ENCODE measurements at places on chromosomes 4 and X. TPM values are rescaled to one million over a fixed set of nuclear protein-coding genes. Genes with fewer than 3 reads are reported as not detected.

FAAH2 gene
- total RNA-seq = 1.3 TPM

STPG2 gene
- 0.71 TPM for total RNA-seq

FHIP1A gene
- 2.0 TPM for total RNA-seq

PIM2 gene
- total RNA-seq = 5.3 TPM

TMPRSS11A gene
- not detected for total RNA-seq

SSX1 gene
- not detected for total RNA-seq

DMRTC1 gene
- not detected for total RNA-seq

EFNB1 gene
- 12.0 TPM for total RNA-seq

F8A3 gene
- total RNA-seq = 11.4 TPM

AMBN gene
- total RNA-seq = not detected

DNA sequence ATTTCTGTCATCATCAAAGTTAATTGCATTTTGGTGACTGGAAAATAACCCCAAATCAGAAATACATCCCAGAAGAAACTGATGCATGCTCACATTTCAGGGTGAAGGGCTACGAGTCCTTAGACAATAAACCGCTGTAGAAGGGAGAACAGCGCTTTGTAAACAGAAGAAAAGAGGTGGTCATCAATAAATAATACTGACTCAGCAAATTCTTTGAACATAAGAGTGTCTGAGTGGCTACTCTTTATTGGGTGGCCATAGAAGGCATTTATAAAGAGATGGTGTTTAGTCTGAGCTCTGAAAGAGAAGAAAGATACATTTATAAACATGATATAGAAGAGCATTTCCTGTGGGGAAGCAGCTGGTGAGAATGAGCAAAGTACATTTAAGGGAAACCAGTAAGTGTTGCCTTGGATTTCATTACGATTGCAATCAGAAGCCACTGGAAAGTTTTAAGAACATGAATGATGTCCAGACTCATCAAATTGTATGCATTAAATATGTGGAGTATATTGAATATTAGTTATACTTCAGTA lies 246.9 kb upstream of the GIMD1 start:
- no peaks in the 10 kb centered on the region for H3K36me3 ChIP-seq
- H3K4me3 ChIP-seq = no peak overlapping the region
- no peaks in the 10 kb centered on the region for H3K27me3 ChIP-seq

- H3K27ac ChIP-seq = no peak overlapping the region
- H3K27me3 ChIP-seq = no peaks in the 10 kb centered on the region
- no peak overlapping the region for H3K4me3 ChIP-seq
- no peak for DNase-seq
- H3K4me1 ChIP-seq = no peaks in the 10 kb centered on the region
- no peaks in the 10 kb centered on the region for H3K36me3 ChIP-seq
Measured at GRCh38 chr4:14070289-14070880, 442.9 kb upstream of the BOD1L1 start.

GRCh38 chr4:101973361-101973760 lies 182.8 kb downstream of the BANK1 start:
- no peaks in the 10 kb centered on the region for H3K36me3 ChIP-seq
- H3K27me3 ChIP-seq = no peaks in the 10 kb centered on the region
- DNase-seq = no peak
- no peak overlapping the region for H3K4me3 ChIP-seq
- H3K4me1 ChIP-seq = peaks cover 8% of the 10 kb centered on the region

- no peaks in the 10 kb centered on the region for H3K36me3 ChIP-seq
- no peak overlapping the region for H3K4me3 ChIP-seq
- no peaks in the 10 kb centered on the region for H3K4me1 ChIP-seq
- no peak for DNase-seq
- no peaks in the 10 kb centered on the region for H3K27me3 ChIP-seq
Measured at GRCh38 chrX:17828171-17828570, 32.9 kb downstream of the RAI2 start.

- H3K4me3 ChIP-seq = no peak overlapping the region
- no peaks in the 10 kb centered on the region for H3K36me3 ChIP-seq
- H3K27ac ChIP-seq = no peak overlapping the region
- H3K4me1 ChIP-seq = no peaks in the 10 kb centered on the region
- no peaks in the 10 kb centered on the region for H3K27me3 ChIP-seq
Measured at GRCh38 chrX:37993837-37994619, 12.3 kb upstream of the SYTL5 start.

GRCh38 chrX:9995855-9996339 lies 28.7 kb downstream of the CLDN34 start:
- DNase-seq = peak; percentile 92
- H3K27me3 ChIP-seq = no peaks in the 10 kb centered on the region
- H3K27ac ChIP-seq = no peak overlapping the region

- peak; percentile 92 for DNase-seq
- H3K4me1 ChIP-seq = peaks cover 9% of the 10 kb centered on the region
- no peaks in the 10 kb centered on the region for H3K27me3 ChIP-seq
- H3K4me3 ChIP-seq = peak within 1 kb of the TSS; percentile 79
Measured at GRCh38 chrX:115560978-115561604, at the start of gene PLS3. Gene PLS3 (plus strand): TSS chrX:115561174. CDS start chrX:115610251, 49,077 bp downstream.

GRCh38 chrX:49840679-49841078 lies 11.6 kb downstream of the PAGE4 start:
- H3K36me3 ChIP-seq = no peaks in the 10 kb centered on the region
- H3K4me1 ChIP-seq = no peaks in the 10 kb centered on the region
- no peak overlapping the region for H3K4me3 ChIP-seq
- H3K27me3 ChIP-seq = no peaks in the 10 kb centered on the region

- no peak for DNase-seq
- no peak overlapping the region for H3K27ac ChIP-seq
- no peak overlapping the region for H3K4me3 ChIP-seq
- H3K4me1 ChIP-seq = no peaks in the 10 kb centered on the region
- H3K27me3 ChIP-seq = no peaks in the 10 kb centered on the region
Measured at GRCh38 chr4:136731025-136731424, 801.3 kb downstream of the PCDH18 start.

DNA sequence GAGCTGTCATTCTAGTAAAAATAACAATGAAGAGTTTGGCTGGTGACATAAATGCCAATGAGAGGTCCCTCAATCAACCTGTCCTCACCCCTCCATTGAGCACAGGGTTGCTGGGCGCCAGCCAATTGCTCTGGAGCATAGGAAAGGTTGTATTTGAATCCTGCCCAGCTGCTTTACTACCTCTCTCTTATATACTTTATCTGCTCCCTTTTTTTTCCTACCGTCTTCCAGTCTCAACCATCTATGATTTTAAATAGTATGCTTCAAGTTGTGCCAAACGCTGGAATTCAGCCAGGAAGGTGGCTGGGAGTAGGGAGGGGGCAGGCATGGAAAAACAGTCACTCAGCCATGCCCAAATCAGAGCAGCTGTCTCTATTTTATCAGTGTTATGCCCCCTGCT lies 153.8 kb downstream of the NR3C2 start:
- peaks cover 18% of the 10 kb centered on the region for H3K4me1 ChIP-seq
- H3K36me3 ChIP-seq = no peaks in the 10 kb centered on the region
- DNase-seq = no peak
- no peak overlapping the region for H3K4me3 ChIP-seq
- no peaks in the 10 kb centered on the region for H3K27me3 ChIP-seq

- no peak overlapping the region for H3K4me3 ChIP-seq
- peaks cover 3% of the 10 kb centered on the region for H3K4me1 ChIP-seq
- H3K27ac ChIP-seq = no peak overlapping the region
- no peaks in the 10 kb centered on the region for H3K27me3 ChIP-seq
Measured at GRCh38 chr4:81405900-81406401, 65.8 kb downstream of the RASGEF1B start.

DNA sequence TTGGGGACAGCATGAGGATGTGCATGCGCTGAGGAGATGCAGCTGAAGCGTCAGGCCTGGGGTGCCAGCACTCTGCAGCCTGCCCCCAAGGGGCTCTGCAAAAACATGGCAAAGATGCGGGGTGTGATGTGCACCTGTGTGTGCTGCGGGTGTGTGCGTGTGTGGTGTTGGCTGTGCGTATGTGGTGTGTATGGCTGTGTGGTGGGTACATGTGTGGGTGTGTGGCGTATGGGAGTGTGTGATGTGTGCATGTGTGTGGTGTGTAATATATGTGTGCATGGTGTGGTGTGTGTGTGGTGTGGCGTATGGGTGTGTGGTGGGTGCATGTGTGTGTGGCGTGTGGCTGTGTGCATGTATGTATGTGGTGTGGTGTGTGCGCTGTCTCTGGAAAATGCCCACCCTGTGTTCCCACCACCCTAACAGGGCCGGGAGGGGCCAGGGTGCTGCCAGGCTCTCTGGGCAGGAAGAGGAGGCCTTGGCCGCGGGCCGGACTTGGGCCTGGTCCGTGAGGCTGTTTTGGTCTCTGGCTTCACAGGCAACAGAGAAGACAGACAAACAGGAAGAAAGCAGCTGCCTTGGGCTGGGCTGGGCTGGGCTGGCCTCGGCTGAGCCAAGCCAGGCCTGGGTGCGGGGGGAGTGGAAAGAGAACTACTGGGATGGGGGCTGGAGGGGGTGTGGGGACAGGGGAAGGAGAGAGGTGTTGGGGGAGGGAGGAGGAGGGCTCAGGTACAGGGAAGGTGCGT lies 1.1 kb upstream of the AVPR2 start:
- no peak overlapping the region for H3K4me3 ChIP-seq
- no peaks in the 10 kb centered on the region for H3K36me3 ChIP-seq
- H3K4me1 ChIP-seq = no peaks in the 10 kb centered on the region

- no peak overlapping the region for H3K27ac ChIP-seq
- H3K4me1 ChIP-seq = no peaks in the 10 kb centered on the region
- H3K27me3 ChIP-seq = no peaks in the 10 kb centered on the region
- no peaks in the 10 kb centered on the region for H3K36me3 ChIP-seq
- no peak overlapping the region for H3K4me3 ChIP-seq
- no peak for DNase-seq
Measured at GRCh38 chr4:109014593-109015412, 251.9 kb upstream of the ETNPPL start.

GRCh38 chr4:38164346-38164745 lies 204.1 kb downstream of the PTTG2 start:
- H3K36me3 ChIP-seq = no peaks in the 10 kb centered on the region
- H3K4me1 ChIP-seq = peaks cover 23% of the 10 kb centered on the region
- DNase-seq = no peak
- H3K27ac ChIP-seq = no peak overlapping the region
- no peaks in the 10 kb centered on the region for H3K27me3 ChIP-seq

DNA sequence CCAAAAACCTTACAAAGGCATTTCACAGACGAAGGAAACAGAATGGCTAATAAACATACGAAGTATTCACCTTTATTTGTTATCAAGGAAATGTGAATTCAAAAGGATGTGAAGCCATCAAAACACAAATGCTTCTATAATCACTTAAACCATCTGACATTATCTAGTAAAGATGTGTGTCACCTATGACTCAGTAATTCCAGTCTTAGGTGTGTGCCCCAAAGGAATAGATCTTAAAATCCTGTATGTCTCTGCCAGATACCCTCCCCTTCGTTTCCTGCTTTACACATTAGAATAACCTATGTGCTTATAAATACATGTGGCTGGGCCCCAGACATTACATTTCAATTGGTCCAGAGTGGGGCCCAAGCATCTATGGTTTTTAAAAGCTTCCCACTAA lies 41.8 kb upstream of the CEP135 start:
- no peak overlapping the region for H3K4me3 ChIP-seq
- no peak for DNase-seq
- H3K36me3 ChIP-seq = peaks cover 33% of the 10 kb centered on the region
- no peaks in the 10 kb centered on the region for H3K27me3 ChIP-seq

Data from sigmoid colon (tissue), 7 donors.